Stimulated activated CD4-positive, alpha-beta T cell treated with anti-CD3 and anti-CD28 coated beads, TNF-alpha, amount 100 ng/mL, for 24 hours (primary cell): ENCODE measurements at places on chromosomes 7 and 10.

DNA sequence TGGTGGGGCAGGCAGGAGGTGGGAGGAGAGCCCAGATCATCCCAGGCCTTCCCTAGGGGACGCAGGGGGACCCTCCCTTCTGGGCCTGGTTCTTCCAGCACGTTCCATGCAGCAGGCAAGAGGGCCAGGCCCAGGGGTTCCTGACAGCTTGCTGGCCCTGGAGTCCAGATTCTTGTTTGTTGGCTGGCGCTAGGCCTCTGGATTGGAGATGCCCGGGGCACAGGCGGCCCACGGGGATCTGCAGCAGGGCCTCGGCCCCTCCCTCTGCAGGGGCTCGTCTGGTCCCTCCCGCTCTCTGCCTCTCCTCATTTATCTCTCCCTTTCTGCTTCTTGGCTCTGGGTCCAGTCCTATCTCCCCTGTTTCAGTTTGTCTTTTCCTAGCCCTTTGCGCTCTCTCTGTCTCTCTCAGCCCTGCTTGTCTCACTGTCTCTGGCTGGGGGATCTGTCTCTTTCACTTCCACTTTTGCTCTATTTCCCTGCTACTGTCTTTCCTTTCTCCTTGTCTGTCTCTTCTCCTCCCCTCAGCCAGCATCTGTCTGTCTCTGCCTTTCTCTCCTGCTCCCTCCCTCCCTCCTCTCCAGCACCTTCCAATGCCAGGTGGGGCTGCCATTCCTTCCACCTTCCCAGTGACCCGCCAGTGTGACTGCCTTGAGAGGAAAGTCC, 1.1 kb upstream of the AQP1 start:
- no peak for DNase-seq

- DNase-seq, result no peak
Measured at GRCh38 chr7:20508109-20508508, 107.4 kb upstream of the ABCB5 start.

GRCh38 chr7:116187400-116187799, 22.9 kb upstream of the TES start:
- no peak for DNase-seq

- no peak for DNase-seq
Measured at GRCh38 chr10:69972981-69973397, 79.7 kb upstream of the MACROH2A2 start.

GRCh38 chr7:16652888-16653287, 6.9 kb downstream of the BZW2 start:
- DNase-seq, result no peak

DNA sequence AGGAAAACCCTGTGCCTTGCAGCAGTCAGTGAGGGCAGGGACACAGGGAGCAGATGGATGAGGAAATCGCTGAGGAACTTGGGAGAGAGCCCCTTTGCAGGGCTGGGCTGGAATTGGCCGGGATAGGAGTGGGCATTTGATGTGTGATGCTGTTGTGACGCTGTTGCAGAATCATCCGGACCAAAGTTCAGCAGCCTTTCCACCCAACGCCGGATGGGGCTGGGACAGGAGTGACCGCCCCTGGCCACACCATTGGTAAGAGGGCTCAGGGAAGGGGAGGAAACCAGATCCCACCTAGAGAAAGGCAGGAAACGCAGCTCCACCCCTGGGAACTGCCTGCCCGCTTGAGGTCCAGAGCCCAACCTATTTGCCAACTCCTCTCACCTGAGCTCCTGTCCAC, 33.9 kb downstream of the PAX2 start:
- no peak for DNase-seq

- no peak for DNase-seq
Measured at GRCh38 chr7:155375337-155376277, 77.9 kb downstream of the INSIG1 start.

GRCh38 chr10:87850742-87851205, 12.6 kb downstream of the KLLN start:
- DNase-seq, result no peak

DNA sequence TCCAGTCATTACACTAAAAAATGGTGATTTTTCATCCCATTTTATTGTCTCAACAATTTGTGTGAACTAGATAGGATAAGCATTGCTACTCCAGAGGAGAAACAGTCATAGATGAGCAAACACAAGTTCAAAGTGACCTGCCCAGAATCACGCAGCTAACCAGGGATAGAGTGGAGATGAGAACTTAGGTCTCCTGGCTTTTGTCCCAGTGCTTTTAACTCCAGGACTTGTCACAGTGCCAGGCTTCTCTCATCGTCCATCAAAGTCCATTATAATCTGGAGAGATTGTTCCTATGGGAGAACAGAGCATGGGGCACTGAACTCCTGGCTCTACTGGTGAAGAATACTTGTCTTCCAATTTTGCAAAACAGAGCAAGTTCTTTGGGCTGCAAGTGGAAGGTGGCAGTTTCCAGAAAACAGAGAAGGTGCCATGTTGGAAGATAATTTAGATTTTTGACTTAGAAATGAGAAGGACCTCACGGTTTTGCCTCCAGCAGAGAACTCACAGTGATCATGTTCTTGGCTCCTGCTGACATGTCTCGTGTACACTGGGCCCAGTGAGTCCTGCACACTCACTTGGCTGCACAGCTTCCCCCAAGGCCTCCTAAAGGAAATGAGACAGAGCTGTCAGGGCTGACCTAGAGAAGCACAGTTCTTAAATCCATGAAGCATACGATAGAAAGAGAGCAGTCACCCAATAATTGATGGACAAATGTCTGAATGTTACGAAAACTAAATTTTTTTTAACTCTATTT, 322.9 kb upstream of the NRP1 start:
- DNase-seq, result no peak

DNA sequence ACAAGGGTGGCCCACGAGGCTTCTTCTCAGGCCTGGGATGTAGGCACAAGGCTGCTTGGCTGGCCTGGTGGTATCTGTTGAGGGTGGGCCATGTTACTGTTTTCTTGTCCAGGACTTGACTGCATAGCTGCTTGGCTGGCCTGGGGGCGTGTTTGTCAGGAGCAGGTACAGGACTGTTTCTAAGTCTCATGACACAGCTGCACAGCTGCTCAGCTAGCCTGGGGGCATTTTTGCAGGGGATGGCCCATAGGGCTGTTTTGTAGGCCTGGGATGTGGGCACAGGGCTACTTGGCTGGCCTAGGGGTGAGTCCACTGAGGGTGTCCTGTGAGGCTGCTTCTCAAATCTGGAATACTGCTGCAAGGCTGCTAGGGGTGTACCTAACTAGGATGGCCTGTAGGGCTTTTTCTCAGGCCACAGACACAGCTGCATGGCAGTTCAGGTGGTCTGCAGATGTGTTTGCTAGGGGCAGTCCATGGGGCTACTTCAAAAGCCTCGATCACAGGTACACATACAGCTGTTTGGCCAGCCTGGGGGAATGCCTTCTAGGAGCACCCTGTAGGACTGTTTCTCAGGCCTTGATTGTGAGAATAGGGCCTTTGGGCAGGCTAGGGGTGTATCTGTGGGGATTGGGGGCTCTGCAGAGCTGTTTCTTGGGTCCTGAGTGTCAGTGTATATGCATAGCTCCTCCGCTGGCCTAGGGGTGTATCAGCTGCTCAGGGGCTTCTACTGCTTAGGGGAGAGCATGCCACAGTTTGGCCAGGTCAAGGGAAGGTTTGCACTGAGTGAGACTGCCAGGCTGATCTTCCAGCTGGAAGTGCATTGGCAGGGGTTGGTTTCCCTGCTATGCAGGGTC, 26.6 kb upstream of the PLA2G12B start:
- DNase-seq, result no peak

GRCh38 chr10:92691591-92692079, 1.9 kb downstream of the HHEX start:
- DNase-seq, result no peak

- no peak for DNase-seq
Measured at GRCh38 chr7:7821517-7821916, 103.1 kb upstream of the RPA3 start.

DNA sequence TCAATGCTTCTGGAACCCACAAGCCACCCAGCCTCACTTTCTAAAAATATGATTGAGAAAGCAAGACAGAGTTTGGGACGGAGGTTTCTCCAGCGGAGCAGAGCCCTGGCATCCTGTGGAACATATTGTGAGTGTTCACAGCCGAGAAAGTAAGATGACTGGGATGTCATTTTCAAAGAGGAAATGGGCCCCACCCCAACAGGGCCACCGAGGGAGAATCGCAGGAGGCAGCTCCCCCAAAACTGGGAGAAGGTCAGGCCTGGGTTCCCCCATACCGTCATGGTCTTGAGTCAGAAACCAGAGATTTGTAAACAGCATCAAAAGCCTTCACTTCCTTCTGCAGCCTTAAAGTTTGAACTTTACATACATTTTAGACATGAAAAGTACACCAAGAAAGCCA, 560.0 kb downstream of the PTPRN2 start:
- no peak for DNase-seq
